H9 (cell line): ENCODE measurements at places on chromosomes 3 and 15.

GRCh38 chr3:46900007-46900292 is 22.4 kb downstream of the PTH1R start:
- DNase-seq: no peak

- no peak for DNase-seq
These were observed 7.0 kb downstream of the GABRA5 start for GRCh38 chr15:26873846-26874245.

GRCh38 chr15:56812961-56813360 is 79.7 kb upstream of the ZNF280D start:
- DNase-seq: no peak

DNA sequence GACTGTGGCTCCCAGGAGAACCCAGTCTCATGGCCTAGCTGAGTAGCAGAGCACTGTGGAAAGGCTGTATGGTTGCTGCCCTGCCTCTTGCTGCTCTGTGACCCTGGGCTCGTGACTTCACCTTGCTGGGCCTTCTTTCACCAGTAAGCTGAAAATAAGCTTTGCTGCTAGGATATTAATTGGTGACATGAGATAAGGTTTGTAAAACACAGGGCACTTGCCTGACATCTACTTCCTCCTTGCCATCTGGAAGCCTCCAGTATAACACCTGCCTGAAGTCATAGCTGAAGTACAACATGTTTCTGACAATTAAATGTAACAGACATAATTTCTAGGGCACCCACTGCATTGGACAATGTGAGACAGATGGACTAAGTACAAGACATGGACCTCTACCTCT is 53.6 kb downstream of the CLEC3B start:
- DNase-seq: no peak

DNA sequence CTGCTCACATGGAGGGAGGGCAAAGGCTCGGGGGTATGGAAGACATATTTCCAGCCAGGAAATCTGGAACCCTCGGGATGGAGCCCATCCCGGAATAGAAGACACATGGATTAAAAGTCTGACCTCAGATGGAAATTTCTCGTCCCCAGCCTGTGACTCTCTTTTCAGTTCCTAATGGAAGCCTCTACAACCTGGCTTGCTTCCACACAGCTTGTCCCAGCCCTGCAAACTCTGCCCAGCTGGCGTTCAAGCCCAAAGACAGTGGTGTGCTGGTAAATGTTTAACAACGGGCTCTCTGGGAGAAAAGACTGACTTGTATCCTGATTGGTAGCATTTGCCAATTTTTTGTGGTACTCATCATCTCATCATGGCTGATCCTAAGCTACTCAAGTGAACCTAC is 35.6 kb upstream of the TLE3 start:
- DNase-seq: no peak

GRCh38 chr3:37622999-37623883 is 238.4 kb upstream of the CTDSPL start:
- no peak for DNase-seq

DNA sequence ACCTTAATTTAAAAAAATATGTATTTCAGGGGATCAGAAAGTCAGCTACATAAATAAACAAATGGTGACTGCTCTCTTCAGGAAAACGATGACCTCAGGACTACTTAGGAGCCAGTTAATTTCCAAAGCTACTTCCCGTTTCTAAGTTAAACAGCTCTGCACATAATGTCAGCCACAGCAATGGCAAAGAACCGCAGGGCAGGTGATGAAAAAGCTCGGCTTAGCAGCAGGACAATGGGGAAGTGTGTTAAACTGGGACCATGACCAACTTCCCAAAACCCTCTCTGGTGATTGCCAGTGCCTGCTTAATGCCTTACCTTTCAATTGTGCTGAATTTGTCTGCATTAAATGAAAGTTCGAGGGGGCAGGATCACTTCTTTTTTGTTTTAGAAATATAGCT is 258.9 kb downstream of the FHIT start:
- DNase-seq: no peak

DNA sequence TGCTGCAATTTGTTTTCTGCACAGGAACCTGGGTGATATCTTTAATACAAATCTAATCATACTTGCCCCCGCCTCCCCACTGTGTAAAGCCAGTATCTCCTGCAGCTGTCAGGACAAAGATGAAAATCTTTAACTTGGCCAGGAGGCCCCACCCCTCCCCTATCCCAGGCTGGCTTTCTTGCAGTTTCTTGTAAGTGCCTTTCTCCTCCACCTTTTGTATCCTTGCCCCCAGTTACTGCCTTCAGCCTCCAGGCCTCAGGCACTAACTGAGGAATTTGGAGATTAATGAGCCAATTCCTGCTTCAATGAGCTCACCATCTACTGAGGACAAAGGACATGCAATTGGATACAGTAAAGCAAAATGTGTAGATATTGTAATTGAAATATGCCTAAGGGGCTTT is 6.5 kb downstream of the GCSAM start:
- peak; percentile 75 for DNase-seq

DNA sequence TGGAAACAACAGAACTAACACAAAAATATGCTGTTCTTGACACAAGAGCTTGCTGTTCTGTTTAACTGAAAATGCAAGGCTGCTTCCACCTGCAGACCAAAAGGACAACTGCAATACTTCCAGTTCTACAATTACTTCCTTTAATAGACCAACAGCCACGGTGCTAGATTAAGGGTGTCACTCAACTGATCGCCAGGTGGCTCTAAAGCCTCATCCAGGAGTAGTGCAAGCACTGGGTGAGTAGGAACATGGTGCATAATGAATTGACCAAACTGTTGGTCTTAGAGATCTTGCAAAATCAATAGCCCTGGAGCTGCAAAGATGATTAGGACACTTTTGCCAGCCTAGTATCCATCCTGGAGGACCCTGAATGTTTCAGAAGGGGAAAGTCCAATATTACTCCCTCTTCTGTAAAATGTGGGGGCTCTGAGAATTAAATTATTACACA is 3.6 kb upstream of the CLDN16 start:
- DNase-seq: peak; percentile 52

DNA sequence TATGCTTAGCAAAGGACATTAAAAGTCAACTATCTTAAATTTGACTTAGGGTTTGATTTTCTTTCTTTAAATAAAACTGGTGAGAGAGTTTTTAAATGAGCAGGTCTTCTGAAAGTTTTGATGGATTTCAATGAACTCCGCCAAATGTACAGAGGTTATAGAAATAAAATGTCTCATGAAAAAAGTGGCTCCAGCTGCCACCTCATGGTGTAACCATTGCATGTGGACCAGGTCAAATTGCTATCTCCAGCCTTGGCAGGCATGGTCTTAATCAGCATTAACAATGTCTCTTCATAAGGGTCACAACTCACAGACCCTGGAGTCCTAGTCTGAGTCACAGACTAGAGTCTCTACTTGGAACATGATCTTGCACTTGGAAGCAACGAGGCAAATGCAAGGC is 182.3 kb downstream of the ADAMTS17 start:
- DNase-seq: no peak

GRCh38 chr3:195908694-195909581 is 587 bp upstream of the TNK2 start:
- DNase-seq: no peak

DNA sequence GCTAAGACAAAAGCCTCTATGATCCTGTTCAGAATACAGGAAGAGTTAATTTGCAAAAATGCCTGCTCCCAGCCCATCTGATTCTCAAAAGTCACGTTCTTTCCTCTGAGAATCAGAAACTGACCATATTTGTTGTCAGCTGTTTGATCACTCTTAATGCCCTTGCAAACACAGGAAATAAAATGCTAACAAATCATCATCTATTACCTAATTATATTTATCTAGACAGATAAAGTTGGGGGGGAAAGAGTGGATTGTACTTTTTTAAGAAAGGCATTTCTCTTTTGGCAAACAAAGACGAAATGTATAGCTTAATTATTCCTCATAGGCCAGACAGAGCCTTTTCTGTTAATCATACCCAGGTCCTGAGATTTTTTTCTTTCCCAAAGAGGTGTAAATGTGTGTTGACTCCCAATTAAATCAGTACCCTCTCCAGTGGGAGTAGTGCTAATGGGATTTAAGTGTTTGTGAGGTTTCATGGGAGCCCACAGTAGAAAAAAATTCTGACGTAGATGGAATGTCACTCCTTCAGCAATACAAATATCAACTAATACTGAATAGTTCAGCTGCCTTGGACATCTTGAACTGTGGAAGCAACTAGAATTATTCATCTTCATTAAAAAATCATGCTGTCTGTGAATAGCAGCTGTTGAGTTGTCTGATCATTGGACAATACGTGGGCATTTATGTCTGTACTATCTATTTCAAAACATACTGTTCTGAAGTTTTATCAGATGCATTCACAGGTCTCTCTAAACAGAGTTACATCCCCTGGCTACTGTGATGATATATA is 22.5 kb upstream of the BNIP2 start:
- no peak for DNase-seq

- no peak for DNase-seq
These were observed 684 bp downstream of the SLTM start for GRCh38 chr15:58932710-58933280.

GRCh38 chr15:38560456-38560926 is 4.1 kb downstream of the RASGRP1 start:
- DNase-seq: no peak

DNA sequence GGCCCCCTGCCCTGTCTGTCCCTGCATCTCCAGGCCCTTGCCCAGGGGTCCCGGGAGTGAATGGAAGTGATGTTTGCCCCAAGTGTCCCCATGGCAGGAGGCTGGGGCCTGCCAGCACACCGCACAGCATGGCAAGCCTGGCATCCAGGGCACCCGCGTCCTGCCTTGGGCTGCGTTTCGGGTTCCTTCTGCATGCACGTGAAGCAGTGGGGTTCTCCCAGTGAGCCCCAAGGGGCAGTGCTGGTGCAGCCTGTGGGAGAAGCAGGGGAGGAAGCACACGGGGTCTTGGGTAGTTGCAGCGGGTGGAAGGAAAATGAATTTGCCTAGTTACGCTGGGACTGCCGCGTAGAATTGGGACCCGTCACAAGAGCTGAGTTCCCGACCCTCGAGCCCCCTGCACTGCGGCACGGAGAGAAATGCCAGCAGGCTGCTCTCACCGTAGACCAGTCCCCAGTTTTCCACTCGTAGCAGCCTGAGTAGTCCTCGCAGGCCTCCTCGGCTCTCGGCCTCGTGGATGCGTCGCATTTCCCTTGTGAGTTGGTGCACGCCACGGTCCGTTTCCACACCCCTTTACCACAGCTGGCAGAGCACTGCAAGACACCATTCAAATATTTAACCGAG is 259.5 kb upstream of the LYSMD4 start:
- no peak for DNase-seq

- DNase-seq: no peak
These were observed 109.1 kb downstream of the LPP start for GRCh38 chr3:188262913-188263683.

GRCh38 chr15:26449291-26449690 is 323.6 kb downstream of the GABRB3 start:
- DNase-seq: peak; percentile 41

GRCh38 chr15:65164139-65164538 is 21.0 kb downstream of the CLPX start:
- no peak for DNase-seq

- no peak for DNase-seq
These were observed 3.8 kb upstream of the PLXNA1 start for GRCh38 chr3:126979046-126979628.

DNA sequence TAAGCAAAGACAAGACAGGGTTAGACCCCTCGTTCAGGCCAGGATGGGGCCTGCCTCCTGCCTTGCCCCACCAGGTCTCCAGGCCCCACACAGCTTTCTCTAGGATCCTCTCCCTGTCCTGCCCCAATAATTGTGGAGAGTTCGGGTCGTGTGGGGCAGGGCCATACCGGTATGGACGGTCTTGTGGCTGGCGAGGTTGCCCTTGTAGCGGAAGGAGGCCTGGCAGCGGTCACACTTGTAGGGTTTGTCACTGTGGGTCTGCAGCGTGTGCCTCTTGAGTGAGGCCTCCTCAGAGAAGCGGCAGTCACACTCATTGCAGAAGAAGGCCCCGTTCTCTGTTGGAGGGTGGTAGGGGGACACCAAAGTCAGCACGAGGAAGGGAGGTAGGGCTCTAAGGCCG is 18.7 kb downstream of the BCL6 start:
- no peak for DNase-seq

DNA sequence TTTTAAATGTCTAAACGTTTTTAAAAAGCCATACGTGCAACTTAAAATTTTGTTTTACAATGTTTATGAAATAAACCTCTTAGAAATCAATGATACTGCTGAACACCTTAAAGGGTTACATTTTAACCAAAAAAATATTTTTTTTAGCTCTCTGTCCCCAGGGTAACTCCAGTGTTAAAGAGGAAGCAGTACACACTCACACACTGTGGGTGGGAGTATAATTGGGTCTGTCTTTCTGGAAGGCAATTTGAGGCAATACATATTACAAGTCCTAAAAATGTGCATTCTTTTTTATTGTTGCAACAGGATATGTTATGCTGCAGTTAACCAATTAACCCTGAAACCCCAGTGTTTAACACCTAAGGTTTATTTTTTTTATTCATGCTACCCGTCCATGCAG is 34.1 kb downstream of the WHAMM start:
- DNase-seq: no peak

DNA sequence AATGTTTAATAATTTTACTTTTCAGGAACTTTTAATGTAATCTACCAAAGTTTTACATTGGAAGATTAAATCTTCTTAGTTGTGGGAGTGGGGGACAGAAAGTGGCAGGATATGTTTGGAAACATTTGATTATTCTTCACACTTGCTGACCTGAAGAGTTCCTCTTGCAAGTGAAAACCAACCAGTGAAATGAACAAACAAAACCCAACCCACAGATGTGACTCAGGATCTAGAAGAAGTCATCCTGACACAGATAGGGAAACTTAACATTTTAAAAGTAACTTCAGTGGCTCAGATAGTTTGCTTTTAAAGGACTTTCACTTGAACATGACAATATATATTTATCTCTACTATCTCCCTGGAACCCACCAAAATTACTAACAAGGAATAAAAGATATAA is 55.4 kb downstream of the ASTE1 start:
- DNase-seq: no peak

DNA sequence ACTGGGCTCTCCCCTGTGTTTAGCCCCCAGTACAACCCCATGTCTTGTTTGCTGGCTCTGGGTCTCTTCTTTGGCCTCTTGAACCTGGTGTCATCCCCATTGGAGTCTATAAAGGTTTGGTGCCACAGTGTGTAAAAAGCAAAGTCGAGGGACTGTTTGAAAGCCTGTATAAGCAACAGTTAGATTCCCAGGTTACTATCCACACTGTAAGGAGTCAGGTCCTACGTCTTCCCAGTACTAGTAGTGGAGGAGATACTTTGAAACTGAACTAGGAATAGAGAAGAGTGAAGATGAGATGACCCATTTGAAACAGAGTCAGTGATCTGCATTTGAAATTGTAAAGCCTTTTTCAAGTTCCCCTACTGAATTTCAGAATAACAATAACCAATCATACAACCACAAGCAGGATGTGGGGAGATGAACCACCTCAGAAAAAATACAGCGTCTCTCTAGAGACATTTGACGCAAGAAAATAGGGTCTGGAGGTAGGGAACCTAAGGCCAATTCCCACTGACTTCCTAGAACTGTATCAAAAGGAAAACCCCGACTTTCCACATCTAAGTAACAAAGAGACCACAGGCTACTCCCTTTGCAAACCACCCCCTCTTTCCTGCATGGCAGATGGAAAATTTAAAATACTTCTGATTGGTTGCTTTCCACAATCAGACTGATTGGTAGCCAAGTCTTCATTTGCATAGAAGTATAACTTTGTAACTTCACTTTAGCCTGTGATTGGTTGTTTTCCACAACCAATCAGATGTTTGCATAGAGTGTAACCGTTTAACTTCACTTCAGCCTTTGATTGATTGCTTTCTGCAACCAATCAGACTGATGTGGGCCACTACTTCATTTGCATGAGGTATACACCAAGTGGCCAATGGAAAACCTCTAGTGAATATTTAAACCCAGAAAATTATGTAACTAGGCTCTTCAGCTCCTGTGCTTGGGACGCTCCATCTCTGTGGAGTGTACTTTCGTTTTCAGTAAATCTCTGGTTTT is 49.9 kb upstream of the NEDD4 start:
- DNase-seq: no peak
